Right forelimb (tissue), 1 donor: ENCODE measurements at places on chromosomes 4 and X.

- no peak for DNase-seq
Observed at GRCh38 chrX:107227780-107228485, 21.5 kb downstream of the DNAAF6 start.

GRCh38 chr4:155802190-155802959 is 43.6 kb downstream of the GUCY1B1 start:
- DNase-seq: no peak

- no peak for DNase-seq
Observed at GRCh38 chr4:69782651-69783310, 22.4 kb upstream of the SULT1B1 start.

GRCh38 chr4:168536448-168536847 is 39.6 kb downstream of the PALLD start:
- DNase-seq: no peak

- peak; percentile 18 for DNase-seq
Observed at GRCh38 chr4:3266076-3266475, 17.1 kb downstream of the MSANTD1 start.

- DNase-seq: no peak
Observed at GRCh38 chrX:21379991-21380390, 5.8 kb downstream of the CNKSR2 start.

- peak; percentile 61 for DNase-seq
Observed at GRCh38 chr4:165872461-165873297, at the start of gene TLL1. TLL1 (plus strand) TSS chr4:165873237; CDS start chr4:165873905, 668 bp downstream.

DNA sequence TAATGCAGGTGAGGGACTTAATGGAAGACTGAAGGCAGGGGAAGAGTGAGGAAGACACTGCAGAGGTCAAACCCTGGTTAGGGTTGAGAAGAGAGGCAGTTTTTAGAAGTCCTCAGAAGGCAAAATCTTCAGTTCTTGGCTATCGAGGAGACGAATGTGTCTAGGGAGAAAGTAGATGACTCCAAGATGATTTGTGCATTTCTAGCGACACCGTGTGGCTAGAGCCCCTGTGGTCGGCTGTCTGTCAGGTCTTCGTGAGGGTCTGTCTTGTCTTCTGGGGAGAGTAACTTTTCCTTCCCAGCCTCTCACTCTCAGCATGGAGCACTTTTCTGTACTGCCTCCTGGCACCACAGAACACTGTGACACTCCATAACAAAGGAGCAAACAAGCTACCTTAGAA is 458.1 kb downstream of the STIM2 start:
- DNase-seq: peak; percentile 63

GRCh38 chr4:121307445-121308327 is 73.1 kb downstream of the QRFPR start:
- DNase-seq: no peak
